ENCODE measurements at places on chromosomes 16 and 17. TPM values are rescaled to one million over a fixed set of nuclear protein-coding genes. Genes with fewer than 3 reads are reported as not detected.

The ZNF267 gene
- total RNA-seq = 7.5 TPM

The CA5A gene
- not detected for total RNA-seq

The DPEP3 gene
- total RNA-seq = not detected

The SDK2 gene
- 9.8 TPM for total RNA-seq

The GAN gene
- total RNA-seq = 13.8 TPM

The HYDIN gene
- total RNA-seq = not detected

DNA sequence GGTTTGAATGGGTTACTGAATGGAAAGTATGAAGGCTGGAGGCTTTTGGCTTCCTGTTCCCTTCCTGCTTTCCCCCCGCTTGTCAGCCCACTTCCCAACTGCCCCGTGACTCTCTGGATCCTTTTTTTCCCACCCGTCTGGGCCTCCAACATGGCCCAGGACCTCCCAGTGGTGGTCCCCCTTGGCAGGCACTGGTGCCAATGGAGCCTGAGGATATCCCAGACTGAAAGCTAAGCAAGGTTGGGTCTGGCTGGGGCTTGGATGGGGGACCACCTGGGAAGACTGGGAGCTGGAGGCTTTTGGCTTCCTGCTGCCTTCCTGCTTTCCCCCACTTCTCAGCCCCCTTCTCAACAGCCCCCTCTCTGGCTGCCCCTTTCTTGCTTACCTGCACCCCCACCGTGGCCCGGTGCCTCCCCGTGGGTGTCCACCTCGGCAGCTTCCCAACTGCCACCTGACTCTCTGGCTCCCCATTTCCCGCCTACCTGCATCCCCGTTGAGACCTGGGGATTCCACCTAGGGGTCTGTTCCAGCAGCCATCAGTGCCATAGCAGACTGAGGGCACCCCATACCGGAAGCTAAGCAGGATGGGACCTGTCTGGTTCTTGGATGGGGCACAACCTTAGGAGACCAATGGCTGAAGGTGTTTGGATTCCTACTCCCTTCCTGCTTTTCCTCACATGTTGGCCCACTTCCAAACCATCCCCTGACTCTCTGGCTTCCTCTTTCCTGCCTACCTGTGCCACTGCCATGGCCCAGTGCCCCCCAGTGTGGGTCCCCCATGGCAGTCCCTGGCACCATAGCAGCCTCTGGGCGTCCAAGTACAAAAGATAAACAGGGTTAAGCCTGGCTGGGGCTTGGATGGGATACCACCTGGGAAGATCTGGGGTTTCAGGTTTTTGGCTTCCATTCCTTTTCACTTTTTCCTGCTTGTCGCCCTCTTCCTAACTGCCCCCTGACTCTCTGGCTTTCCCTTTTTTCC lies 2295.3 kb downstream of the TP53TG3F start:
- no peak for DNase-seq

DNA sequence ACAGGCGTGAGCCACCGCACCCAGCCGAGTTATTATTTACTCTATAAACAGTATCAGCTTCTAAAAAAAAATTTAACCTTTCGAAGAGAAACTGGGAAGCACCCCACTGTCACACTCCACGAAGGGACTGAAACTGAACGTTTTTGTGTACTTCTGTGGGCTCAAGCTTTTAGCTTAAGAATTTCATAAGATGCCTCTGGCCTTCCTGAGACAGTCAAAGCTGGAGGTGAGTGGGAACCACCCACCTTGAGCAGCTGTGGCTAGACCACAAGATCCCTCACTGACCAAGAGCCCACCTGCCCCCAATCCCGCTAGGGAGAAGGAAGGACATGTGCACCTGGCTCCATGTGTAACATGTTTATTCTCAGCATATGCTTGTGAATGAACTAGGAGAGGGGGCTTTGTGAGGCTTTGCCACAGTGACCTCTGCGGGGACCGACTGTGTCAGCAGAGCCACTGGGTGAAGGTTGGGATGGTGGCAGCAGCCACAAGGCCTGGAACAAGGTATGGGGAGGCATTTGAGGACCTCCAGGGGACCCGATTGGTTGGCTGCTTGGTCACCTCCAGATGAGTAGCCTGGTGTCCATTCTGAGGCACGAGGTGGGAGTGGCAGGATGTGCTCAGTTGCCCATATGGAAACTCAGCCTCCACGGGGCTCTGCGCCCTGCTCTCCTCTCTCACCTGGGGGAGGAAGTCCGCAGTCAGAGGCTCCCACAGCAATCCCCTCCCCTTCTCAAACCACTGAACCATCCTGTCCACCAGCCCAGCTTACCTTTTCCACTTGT lies 4.8 kb downstream of the DPEP3 start:
- no peak for DNase-seq

DNA sequence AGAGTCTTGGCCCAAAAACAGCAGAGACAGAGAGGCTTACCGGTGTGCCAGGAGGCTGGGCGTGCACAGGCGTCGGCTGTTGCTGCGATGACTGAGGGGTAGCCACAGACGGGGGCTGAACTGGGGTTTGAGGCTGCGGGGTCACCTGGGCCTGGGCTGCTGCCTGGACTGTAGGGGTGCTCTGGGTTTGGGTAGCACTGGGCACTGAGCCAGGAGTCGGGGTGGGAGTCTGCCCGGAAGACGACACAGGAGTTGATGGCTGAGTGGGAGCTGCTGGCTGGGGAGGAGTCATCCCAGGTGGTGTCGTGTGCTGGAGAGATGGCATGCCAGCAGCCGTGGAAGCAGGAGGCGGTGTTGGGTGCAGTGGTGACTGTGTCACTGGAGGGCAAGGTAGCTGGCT lies 53.2 kb upstream of the TRAP1 start:
- no peak for DNase-seq

- no peak for DNase-seq
These were observed 187.5 kb upstream of the RPL38 start for GRCh38 chr17:74015990-74016389.

GRCh38 chr17:18136357-18136756 lies 27.8 kb downstream of the MYO15A start:
- DNase-seq = no peak

GRCh38 chr16:30941600-30942425 lies 7.1 kb upstream of the ORAI3 start:
- peak; percentile 87 for DNase-seq

DNA sequence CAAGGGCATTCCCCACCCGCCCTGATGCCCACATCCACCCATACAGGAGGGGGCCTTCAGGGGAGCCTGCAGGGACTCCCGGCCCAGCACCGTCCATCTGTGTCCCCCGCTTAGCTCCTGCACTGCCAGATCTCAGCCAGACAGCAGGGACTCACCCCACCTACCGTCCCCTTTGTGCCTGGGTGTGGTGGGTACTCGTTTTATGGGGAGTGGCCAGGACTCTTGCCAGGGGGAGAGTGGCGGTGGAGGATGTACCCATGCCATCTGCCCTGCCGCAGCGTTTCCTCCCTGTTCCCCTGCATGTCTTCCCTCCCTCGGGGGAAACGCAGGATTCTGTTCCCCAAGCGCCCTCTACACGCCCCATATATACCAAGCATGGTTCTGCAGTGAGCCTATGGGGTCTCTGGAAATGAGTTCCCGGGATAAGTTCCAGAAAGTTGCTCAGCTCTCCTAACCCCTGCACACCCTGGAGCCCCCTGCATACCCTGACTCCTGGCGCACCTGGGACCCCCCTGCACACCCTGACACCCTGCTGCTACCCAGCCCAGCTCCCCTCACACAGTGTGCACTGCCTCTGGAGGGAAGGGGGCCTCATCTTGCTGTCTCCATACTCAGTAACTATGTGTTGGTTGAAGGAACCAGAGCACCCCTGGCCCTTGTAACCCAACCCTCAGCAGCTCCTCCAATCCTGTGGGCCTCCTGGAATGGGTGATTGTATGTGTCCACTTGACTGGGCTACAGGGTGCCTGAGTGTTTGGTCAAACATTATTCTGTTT lies 4.2 kb upstream of the MAFG start:
- no peak for DNase-seq

- no peak for DNase-seq
These were observed 10.3 kb downstream of the KAT7 start for GRCh38 chr17:49798738-49799137.

DNA sequence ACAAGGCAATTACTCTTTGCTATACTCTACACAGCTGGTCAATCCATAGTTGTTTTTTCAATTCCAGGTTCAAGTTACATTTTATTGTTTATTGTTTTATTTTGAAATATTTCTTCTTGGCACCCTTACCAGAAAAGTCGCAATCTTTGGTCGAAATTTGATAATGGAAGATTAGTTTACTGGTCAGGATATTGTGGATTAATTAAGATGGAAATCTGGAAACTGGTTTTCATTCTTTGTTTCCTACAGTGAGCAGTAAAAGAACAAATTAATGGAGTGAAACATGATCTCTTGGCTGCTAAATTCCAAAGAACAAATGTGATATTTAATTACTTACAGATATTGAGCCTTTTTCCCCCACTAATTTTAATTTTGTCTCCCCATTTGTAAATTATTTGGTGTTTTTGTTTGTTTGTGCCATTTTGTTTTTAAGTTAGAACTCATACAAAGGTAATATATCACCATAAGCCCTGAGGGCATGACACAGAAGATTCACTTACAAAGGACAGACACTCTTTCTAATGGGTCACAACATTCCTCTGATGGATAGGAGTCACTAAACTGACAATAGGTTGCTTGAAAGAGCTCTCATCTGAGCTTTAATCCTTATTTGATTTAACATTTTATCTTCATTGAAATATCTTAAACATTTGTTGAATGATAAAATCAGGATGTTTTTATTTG lies 700.2 kb downstream of the KCNJ2 start:
- DNase-seq = no peak

DNA sequence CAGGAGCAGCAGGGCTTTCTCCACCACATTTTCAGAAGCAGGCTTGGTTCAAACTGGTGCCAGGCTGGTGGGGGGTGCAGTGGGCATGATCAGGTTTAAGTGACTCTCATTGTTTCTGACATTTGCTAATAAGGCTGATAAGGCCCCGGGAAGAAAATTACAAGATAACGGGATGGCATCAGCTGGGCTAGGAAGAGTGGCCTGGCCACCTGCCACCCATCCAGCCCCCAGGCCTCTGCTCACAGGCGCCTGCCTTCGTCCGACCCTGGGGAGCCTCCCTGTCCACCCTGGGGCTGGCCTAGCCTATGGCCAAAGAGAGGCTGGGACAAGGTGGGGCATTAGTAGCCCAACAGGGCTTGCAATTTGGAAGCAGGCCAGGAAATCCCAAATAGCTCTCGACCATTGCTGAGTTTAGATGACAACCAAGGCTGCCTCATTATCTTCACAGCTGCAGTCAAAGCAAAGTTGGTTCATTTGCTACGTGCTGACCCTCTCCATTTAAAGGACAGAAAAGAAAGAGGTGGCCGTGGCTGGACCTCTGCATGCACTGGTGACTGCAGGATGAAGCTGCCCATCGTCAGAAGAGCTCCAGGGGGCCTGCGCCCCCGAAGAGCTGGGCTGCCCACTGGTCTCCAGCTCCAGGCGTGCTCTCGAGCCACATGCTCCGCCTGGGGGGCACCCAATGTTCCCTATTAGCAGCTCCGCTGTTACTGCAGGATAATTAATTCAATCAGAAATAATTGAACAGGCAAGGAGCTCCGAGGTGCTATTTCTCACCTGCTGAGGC lies 44.9 kb downstream of the PEMT start:
- no peak for DNase-seq

DNA sequence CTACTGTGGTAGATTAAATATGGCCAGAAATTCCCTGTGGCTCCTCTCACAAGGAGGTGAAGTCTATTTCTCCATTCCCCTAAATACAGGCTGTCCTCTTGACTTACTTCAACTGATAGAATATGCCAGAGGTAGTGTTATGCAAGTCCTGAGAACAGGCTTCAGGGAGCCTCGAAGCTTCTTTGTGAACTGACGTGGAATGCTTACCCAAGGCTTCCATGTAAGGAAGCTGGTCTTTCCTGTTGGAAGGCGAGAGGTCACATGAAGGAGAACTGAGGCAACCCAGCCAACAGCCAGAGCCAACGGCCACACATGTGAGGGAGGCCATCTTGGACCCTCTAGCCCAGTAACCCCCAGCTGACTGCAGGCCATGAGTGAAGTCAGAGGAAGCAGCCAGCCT lies 267.9 kb downstream of the MRTFB start:
- no peak for DNase-seq

DNA sequence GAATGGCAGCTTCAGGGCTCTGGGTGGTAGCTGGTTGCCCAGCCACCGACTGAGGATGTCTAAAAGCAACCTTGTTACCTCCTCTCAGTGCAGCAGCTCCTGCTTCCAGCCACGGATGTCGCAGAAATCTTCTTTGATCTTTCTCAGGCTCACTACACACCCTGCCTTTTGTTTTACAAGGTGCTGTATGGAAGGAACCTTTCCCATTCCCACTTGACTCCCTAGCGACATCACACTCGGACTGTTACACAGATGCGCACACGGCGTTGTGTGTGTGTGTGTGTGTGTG lies 135.8 kb upstream of the CPHXL start:
- DNase-seq = no peak

DNA sequence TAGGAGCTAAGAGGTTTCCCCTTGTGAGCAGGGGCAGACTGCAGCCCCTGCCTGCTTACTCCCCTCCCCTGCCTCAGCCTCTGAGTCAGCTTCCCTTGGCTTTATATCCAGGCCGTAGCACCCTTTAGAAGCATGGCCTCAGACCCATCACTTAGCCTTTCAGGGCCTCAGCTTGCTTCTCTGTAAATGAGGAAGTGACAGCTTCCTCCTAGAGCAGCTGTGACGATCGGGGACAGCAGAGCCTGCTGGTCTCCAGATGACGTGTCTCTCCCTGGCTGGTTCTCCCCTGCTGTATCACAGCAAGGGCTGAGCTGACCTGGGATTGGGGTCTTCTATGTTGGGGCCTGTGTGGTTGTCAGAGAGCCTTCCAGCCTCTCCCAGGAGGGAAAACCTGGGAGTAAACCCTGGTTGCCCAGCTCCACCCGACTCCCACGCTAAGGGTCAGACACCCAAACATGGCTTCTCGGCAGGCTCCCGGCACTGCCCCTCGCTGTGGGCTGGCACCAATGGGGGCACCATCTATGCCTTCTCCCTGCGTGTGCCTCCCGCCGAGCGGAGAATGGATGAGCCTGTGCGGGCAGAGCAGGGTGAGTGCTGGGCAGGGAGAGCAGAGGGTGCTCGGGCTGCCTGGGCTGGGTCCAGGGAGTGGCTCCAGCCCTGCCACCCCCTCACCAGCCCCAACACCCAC lies 16.3 kb upstream of the MYO15B start:
- peak; percentile 71 for DNase-seq

GRCh38 chr17:64171041-64171440 lies 41.1 kb upstream of the ERN1 start:
- DNase-seq = no peak

DNA sequence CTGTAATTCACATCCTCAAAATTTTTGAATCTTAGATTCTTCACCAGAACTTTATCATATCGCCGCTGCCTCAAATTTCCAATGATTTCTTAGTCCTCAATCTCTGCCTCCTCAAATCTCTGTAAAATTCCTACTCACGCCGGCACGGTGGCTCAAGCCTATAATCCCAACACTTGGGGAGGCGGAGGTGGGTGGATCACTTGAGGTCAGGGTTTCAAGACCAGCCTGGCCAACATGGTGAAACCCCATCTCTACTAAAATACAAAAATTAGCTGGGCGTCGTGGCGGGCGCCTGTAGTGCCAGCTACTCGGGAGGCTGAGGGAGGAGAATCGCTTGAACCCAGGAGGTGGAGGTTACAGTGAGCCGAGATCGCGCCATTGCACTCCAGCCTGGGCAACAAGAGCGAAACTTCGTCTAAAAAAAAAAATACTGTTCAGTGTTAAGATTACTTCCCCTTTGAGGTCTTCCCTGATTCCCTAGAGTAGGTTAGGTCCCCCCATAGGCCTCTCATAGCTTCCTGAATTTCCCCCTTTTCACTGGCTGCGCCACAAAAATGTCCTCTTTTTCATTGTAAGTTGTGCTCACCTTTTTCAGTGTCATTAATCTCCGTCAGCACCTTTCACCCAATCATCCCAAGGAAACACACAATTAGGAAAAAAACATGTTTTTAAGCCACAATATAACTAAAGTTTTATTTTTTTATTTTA lies 919 bp upstream of the CBX1 start:
- DNase-seq = no peak
